Cortex of kidney (tissue), 1 donor: ENCODE measurements at places on chromosomes 2 and 18.

DNA sequence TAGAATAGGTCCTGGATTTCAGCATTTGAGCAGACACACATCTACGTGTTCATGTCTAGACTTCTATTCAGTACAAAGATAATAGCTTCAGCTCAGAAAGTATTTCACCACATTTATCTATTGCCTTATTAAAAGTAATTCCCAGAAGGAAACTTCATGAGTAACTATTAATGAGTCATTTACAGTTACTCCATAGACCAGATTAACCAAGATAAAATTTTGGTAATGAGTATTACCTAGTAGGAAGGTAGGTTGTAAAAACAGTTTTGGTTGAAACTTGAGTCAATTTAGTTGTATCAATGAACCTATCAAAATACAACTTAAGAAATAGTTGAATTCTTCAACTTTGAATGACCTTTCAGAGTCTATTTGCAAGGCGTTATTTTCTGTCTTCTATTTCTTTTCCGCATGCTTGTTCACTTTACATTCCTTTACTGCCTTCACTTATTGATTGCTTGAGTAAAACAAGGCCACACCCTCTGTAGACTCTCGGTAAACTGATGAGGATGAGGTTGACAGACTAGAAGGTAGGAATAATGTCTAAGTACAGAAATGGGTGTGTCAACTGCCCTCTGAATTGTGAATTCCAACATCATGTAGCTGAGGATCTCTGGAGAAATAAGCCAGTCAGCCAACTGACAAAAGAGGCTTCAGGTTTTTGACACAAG lies 1165.6 kb upstream of the ZEB2 start:
- no peak for DNase-seq

DNA sequence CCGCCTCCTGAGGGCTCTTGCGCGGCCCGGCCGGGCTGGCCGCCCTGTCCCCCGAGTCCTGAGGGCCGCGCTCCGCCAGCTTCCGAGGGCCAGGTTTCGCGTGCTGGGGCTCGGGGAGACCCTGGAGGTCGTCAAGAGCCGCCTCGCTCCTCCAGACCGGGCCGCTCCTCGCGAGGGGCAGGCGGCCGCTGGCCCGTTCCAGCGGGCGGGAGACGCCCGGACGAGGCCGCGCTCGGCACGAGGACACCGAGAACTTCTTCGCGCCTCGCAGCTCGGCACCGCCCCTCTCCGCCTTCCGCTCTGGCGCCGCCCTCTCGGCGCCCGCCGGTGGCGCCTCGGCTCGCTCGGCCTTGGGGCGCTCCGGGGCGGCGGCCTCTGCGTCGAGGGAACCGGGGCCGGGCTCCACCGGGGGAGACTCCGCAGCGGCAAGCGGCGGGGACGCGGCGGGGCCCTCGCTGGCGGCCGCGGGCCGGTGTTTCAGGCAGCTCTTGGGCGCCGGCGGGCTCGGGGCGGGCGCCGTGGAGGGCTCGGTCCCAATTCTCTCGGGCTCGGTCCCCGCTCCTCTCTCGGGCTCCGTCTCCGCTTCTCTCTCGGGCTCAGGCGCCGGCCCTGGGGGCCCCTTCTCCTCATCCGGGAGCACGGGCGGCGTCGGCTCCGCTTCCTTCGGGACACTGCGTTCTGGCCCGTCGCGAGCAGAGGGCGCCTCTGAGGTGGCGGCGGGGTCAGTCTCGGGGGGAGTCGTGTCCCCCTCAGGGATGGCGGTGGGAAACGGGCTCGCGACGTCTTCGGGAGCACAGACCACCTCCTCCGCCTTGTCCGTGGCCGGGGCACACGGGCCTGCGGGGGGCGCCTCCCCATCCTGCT lies 91.6 kb upstream of the MGAT4A start:
- no peak for DNase-seq

- no peak for DNase-seq
Observed at GRCh38 chr2:11746807-11747459, 501 bp downstream of the LPIN1 start.

DNA sequence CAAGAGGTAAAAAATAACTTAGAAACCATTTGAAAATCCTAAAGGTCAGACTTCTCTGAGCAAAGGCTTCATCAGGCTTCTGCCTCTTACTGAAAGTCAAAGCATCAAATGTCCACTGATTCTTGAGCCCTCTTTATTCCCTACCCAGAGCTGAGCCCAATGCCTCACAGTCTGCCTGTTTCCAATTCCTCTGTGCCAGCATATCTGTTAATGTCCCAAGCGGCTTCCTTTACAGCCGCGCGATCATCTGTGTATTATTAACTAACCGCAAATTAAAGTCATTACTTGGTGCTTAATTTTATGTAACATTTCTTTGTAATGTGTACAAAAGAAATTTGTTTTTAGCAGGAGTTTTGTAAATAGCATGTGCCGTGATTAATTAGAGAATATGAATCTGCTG lies 418.8 kb upstream of the HNRNPA3 start:
- no peak for DNase-seq

GRCh38 chr18:5948781-5949180 lies 53.5 kb upstream of the TMEM200C start:
- DNase-seq, result no peak

DNA sequence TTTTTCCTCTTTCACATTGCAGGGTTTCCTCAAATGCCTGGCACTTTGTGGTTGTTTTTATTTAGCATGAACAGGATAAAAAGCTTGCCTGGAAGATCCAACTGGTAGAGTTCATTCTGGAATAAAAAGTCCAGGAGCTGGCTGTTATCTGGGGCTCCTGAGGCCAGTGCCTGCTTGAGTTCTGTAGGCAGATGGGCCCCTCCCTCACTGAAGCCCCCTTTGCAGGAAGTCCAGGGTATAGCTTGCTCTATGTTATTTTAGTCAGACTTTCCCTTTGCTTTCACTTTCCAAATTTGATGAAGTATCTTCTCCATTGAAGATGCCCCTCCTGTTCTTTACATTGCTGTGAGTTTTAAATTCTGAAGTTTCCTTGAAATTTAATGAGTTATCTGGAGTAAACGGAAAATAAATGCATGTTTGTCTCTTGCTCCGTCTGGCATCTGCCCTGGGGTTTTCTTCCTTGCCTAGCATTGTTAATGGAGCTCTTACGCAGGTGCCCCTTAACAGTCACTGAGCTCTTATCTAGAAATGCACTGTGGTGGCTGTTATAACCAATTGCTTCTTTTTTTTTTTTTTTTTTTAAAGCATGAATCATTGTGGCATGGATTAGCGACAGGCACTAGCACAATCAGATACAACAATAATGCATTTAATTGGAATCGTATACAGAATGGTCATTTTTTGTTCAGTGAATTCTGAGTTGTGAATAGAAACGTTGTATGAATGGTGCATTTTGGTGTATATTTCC lies 27.0 kb upstream of the LPIN1 start:
- DNase-seq, result no peak

DNA sequence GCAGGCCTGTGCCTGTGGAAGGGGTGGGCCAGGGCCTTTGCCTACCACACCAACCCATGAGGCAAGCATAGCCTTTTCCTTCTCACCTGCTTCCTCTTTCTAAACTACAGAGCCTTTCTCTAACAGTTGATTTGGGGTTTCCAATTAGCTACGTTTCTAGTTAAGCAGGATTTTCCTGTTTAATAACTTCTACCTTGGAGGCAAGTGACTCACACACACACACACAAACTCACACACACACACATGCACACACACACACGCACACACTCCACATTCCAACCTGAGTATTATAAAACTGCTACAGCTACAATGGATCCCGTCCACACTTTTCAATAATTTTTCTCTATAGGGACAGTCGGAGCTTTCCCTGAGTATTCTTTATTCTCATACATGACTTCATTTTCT lies 84.9 kb downstream of the SOX11 start:
- DNase-seq, result no peak

- no peak for DNase-seq
Observed at GRCh38 chr2:46963210-46963609, 47.6 kb upstream of the MCFD2 start.
